ENCODE measurements at places on chromosomes 13 and 19.

DNA sequence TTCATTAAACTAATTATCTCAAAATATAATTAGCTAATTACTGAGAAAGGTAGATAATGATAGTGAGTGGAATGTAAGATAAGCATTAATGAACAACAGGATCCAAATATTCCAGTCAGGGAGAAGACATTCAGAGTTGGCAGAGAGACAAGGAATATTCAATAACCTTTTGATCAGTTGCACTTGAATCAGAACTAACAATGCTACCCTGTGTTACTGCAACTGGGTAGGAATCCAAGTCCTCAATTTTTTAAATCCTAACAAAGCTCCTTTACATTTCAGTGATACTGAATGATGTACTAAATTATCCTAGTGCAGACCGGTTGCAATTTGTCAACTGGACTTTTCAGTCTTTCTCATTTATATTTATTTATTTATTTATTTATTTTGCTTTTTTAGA, 107.1 kb upstream of the MIR17HG start:
- DNase-seq, result no peak

GRCh38 chr13:28001837-28002473, 13.5 kb upstream of the URAD start:
- DNase-seq, result no peak

DNA sequence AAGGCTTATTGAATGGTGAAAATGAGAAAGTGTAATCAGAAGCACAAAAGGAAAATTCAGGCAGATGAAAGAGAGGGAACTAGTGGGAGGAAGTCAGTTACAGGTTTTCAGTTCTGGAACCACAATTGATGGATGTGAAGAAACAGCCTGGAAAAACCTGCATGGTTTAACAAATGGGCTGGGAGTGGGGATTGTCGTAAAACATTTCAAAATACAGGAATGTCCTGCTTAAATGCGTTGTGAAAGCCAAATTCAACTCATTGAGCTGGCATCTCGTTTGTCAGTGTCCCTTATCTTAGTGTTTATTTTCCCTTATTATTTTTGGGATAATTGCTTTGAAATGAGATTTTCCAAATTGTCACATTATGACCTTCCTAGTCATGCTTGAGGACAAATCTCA, 106.5 kb upstream of the RFC3 start:
- DNase-seq, result no peak

DNA sequence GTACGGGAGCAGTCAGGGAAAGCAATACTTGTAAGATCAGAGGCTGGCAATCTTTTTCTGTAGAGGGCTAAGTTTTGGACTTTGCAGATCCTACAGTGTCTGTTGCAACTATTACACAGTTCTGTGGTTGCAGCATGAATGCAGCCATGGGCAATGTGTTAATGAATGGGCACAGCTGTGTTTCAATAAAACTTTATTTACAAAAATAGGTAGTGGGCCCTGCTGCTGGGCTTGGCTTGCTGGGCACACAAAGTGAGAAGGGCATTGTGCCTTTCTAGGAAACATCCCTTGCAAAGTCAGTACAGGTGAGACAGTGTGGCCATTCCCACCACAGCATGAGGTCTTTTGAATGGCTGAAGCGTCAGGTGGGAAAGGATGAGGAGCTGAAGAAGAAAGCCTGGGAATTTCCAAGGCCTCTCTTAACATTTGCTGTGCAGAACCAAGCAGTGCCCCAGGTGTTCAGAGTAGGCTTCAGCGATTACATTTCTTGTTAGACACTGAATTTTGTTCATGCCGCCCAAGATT, 9.1 kb downstream of the KL start:
- no peak for DNase-seq

DNA sequence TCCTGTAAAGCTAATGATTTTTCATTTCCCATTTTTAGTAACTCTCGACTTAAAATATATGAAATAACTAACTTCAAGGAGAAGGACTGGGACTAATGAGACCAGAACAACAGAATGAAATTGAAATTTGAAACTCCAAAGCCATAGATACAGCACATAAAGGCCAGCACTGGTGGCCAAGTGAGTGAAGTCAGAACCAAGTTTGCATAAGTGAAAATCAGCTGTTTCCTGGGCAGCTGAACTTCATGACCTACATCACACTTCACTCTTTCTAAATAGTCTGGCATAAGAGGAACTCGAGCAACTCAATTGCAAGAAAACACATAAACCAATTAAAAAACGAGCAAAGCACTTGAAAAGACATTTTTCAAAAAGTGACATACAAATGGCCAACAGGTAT, 84.5 kb downstream of the DCLK1 start:
- no peak for DNase-seq

- no peak for DNase-seq
These were observed 45.8 kb downstream of the LRCH1 start for GRCh38 chr13:46598820-46599180.

GRCh38 chr13:77222000-77222690, 104.7 kb downstream of the MYCBP2 start:
- DNase-seq, result no peak

DNA sequence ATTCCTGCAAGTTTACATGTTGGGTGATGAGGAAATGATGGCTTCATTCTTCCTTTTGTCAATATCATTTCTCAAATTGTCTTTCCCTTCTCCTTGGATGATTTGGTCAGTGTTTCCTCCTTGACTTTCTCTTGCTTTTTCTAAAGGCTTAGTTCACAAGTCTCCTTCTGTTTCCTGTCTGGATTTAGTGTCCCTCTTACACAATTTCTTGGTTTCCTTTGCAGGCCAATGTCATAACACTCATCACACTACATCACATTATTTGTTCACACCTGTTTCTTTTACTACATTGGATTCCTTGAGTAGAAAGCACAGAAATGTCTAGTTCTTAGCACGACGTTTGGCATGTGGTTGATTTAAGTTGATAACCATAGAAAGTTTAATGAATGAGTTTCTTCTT, 490.7 kb downstream of the TDRD3 start:
- DNase-seq, result no peak

- peak; percentile 70 for DNase-seq
These were observed at the start of gene LMTK3 for GRCh38 chr19:48511800-48512503. Gene LMTK3 (minus strand): TSS chr19:48511835. CDS start chr19:48511576, 259 bp downstream.

GRCh38 chr13:113769106-113769505, 10.1 kb downstream of the TMEM255B start:
- DNase-seq, result no peak

All from stimulated activated CD4-positive, alpha-beta T cell treated with anti-CD3 and anti-CD28 coated beads, Interleukin-1b, Interleukin-23, amount 100 ng/mL, for 24 hours (primary cell).